Activated naive CD8-positive, alpha-beta T cell treated with anti-CD3 and anti-CD28 coated beads, Interleukin-2, amount 50 U/mL, for 24 hours (primary cell): ENCODE measurements at places on chromosomes 7 and 10.
A peak's percentile ranks its signal among the peaks of the same experiment; 100 is the strongest.

GRCh38 chr10:31823358-31823757, 105.3 kb downstream of the ARHGAP12 start:
- DNase-seq = no peak

GRCh38 chr7:42174391-42174912, 62.6 kb downstream of the GLI3 start:
- no peak for DNase-seq

GRCh38 chr10:98041352-98042043, 11.1 kb upstream of the CRTAC1 start:
- peak; percentile 59 for DNase-seq

DNA sequence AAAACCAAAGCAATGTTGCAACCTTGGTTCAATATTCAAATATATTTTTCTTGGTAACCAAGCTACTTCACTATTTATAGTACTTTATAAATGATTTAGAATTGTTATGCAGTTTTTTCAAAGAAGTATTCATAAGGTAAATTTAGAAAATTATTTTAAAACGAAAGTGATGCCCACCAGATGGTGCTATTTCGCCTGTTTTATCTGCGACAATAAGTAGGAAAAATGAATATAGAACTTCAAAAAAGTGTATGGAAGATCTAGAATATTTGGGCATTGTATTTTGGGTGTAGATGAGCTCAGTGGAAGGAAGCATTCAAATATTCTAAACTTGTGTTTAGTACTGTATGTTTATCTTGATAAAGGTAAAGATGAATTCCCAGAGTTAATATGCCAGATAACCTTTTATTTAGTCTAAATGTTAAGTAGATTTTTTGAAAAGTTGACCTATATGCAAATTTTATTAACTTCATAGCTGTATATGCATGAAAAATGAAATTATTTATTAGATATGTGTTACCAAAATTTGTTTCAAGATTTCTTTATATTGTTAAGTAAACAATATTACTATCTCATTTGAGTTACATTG, 93.2 kb downstream of the ADK start:
- DNase-seq = peak; percentile 14

DNA sequence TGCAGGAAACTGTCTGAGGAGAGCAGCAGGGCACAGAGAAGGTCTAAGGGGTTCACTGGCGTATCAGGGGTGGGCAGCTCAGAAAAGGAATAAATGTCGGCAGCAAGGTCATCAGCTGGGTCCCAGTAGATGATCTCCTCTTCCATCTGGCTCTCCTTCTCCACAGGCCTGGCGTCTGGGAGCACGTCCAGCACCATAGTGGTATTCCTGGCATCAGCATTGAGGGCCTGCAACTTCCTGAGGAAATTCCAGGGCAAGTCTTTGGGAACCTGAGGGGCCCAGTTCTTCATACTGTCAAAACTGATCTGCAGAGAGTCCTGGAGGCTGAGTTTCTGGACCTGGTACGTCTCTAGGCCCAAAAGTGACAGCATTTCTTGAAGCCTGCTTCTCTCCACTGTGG, 9.6 kb upstream of the MRPS24 start:
- DNase-seq = no peak

GRCh38 chr10:110995301-110995700, 75.9 kb downstream of the SHOC2 start:
- DNase-seq = no peak

DNA sequence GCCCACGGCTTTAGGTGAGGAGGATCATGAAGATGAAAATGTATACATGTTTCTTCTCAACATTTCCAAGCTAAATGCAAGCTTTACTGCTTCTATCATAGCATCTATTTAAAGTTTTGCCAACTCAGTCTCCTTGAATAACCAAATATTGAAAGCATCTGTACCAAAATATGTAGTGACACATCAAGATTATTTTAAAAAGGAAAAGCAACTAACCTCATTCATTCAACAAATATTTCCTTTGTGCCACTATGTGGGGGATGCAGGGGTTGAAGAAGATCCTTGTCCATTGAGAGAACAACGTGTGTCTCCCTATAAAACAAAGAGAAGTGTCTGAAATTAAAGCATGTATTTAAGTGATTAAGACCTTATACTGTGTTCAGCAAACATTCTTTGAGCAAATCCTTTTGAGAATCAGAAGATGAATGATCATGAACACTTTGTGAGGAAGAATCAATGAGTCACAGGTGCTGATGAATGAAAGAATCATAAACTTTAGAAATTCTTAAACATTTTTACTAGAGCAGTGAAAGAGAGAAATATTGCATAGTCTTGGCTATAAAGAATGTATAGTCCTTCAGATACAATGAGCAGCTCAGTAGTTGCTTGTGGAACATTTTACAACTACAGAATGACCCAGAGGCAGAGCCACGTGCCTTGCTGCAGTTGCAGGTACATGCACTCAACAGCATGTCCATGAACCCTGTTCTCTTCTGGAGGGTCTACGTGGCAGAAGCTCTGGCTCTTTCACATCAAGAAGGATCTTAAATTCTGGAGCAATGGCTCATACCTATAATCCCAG, 13.9 kb downstream of the TAS2R60 start:
- DNase-seq = no peak

DNA sequence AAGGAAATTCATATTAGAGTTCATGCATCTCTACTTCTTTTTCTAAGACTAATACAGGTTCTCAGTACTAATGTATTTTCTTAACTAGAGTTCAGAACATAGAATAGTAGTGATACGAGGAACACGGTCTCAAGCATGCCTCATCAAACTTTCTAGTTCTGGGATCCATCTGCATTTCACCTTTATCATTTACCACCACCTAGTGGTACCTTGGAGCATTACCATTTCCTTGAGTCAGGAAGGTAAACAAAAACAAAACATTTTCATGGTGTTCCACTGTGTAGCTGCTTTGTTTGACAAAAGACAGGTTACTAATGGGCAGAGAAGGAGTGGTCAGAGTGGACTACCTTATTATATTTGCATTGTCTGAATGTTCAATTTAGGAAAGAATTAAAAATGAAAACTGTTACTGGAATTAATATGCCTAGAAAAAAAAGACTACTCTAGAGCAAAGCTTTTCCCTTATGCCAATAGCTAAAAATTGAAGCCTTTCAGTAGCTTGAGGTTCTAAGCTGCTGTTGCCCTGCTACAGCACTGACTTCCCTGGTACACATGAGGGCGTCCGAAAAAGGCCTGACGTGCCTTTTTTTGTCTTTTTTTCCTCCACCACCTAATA, 44.5 kb downstream of the STARD3NL start:
- no peak for DNase-seq

DNA sequence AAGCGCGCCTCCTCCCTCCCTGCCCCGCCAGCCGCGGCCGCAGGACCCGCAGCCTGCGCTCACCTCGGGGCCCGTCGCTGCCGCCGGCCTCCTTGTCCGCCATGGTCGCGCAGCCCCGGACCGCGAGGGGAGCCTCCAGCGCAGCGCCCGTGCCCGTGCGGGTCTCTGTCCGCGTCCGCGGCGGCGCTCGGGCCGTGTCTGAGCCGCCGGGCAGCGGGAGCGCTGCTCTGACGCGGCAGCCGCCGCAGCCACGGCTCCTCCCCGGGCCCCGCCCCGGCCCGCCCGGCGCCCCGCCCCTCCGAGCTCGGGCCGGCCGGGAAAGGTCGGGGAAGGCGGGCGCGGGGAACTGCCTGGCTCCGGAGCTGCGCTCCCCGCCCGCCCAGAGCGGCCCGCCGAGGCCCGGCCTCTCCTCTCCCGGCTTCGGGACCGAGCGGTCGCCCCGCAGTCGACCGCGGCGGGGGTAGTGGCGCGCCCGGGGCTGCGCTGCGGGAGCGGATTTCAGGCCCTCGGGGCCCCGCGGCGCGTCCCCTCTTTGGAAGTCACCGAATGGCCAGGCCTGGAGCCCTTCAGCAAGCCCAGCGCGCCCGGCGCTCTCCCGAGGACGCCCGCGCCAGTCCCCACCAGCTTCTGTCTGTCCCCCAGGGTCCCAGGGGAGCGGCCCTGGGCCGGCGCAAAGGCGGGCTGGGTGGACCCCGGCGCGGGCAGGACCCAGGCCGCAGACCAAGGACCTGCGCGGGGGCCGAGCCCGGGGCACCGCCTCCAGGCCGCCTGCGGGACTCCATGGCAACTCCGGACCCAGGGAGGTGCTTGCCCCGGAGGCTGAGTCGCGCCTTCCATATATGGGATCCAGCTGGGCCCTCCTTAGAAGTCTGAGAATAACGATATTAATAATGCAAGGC, at the start of gene HSPA12A:
Gene HSPA12A (minus strand): TSS at position 200 of the 899 bp plus-strand sequence. CDS start 97 bp downstream, at position 103.
- peak; percentile 59 for DNase-seq

DNA sequence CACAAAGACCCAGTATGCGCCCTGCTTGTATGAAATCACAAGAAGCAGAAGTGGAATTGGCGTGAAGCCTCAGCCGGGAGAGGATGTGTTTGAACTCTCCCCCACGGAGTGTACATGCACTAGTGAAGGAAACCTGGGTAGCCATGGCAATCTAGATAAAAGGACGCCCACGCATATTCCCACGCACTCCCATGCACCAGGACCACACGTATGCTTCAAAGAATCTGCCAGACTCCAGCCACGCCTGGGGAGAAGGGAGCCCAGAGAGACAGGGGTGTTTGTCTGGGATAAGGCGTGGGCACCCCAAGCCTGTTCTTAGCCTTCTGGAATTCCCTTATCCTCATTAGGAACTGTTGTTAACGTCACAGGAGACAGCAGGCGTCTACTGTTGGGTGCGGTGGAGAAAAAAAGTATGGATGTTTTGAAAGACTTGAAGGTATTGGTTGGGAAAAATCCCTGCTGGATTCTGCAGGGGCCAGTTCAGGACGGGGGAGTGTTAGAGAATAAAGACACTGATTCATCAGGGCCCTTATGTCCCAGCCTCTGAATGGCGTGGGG, 28.9 kb upstream of the ECHDC3 start:
- no peak for DNase-seq

GRCh38 chr7:68977385-68978055, 620.8 kb upstream of the AUTS2 start:
- DNase-seq = no peak

- no peak for DNase-seq
These were observed 3.2 kb upstream of the OGDH start for GRCh38 chr7:44603193-44603592.

DNA sequence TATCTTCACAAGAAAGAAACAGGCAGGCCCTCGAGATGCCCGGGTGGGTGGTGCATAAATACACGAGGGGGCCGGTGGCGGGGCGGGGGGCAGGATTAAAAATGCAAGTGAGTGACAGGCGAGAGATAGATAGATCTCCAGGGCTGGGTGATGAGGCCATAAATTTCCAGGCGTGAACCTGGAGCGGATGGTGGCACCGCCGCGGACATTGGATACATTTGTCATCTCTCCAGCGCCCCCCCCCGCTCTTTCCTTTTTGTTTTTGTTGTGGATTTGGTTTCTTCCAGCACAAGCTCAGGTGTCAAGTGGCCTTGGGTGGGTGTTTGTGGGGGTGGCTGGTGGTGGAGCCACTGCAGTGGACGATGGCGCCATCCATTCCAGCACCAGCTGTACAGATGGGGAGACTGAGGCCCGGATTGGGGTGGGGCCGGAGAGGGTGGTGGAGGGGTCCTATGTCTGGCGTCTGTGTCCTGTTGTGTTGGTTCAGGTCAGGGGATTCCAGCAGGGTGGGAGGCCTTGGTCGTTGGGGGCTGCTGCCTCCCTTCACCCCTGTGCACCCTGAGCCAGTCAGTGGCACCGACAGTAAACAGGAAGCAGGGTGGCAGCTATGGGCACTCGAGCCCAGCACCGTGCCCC, 2.9 kb downstream of the ELFN1 start:
- DNase-seq = no peak

DNA sequence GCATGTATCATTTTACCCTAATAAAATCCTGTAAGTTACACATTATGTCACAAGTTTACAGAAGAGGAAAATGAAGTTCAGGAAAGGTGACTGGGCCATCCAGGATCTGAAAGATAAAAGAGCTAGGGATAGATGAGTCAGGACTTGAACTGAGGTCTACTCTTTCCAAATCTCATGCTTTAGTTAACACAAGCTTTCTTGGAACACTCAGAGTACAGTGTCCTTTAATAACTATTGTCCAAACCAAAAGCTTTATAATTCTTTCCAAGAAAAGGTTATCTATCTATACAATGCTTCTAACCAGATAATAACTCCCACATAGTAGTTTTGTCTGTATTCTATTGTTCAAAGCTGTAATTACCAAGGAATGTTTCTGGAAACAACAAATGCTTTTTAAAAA, 164.6 kb downstream of the LRRN3 start:
- no peak for DNase-seq

- DNase-seq = no peak
These were observed 15.0 kb downstream of the GARIN1A start for GRCh38 chr7:128687131-128687530.

GRCh38 chr10:1663226-1663625, 74.1 kb downstream of the ADARB2 start:
- DNase-seq = no peak

DNA sequence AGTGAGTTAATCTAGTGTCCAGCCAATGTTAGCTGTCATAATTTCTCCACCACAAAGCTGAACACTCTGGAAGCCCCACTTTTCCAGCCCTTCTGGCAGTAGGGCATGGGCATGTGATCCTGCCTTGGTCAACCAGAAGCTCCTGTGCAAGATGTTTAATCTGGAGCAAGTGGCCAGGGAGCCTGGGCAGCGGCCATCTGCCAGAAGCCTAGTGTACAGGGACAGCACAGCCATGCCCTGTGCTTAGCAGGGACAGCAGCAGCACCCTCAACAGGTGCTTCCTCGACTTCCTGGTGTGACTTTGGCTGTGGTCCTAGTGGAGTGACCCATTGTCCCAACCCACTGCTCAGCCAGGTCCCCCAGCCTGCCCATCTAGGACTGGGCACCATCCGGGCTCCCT, 10.3 kb downstream of the RBP3 start:
- DNase-seq = no peak

- no peak for DNase-seq
These were observed 124.2 kb downstream of the TES start for GRCh38 chr7:116334555-116334954.

DNA sequence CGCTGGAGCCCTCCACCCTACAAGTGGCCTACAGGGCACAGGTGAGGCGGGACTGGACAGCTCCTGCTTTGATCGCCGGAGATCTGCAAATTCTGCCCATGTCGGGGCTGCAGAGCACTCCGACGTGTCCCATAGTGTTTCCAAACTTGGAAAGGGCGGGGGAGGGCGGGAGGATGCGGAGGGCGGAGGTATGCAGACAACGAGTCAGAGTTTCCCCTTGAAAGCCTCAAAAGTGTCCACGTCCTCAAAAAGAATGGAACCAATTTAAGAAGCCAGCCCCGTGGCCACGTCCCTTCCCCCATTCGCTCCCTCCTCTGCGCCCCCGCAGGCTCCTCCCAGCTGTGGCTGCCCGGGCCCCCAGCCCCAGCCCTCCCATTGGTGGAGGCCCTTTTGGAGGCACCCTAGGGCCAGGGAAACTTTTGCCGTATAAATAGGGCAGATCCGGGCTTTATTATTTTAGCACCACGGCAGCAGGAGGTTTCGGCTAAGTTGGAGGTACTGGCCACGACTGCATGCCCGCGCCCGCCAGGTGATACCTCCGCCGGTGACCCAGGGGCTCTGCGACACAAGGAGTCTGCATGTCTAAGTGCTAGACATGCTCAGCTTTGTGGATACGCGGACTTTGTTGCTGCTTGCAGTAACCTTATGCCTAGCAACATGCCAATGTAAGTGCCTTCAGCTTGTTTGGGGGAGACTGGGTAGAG, at the start of gene COL1A2:
Gene COL1A2 (plus strand): TSS at position 459 of the 704 bp plus-strand sequence. CDS start 137 bp downstream, at position 596.
- no peak for DNase-seq
